GOT3 (cell line): ENCODE measurements at places on chromosomes 6 and 20.

- no peak for DNase-seq
Observed at GRCh38 chr6:150289454-150290071, 79.2 kb upstream of the IYD start.

GRCh38 chr20:36264426-36265246 is 28.4 kb downstream of the AAR2 start:
- no peak for DNase-seq

- DNase-seq: no peak
Observed at GRCh38 chr6:44250067-44250717, 3.3 kb downstream of the HSP90AB1 start.

GRCh38 chr20:38212806-38213606 is 47.5 kb downstream of the KIAA1755 start:
- no peak for DNase-seq

DNA sequence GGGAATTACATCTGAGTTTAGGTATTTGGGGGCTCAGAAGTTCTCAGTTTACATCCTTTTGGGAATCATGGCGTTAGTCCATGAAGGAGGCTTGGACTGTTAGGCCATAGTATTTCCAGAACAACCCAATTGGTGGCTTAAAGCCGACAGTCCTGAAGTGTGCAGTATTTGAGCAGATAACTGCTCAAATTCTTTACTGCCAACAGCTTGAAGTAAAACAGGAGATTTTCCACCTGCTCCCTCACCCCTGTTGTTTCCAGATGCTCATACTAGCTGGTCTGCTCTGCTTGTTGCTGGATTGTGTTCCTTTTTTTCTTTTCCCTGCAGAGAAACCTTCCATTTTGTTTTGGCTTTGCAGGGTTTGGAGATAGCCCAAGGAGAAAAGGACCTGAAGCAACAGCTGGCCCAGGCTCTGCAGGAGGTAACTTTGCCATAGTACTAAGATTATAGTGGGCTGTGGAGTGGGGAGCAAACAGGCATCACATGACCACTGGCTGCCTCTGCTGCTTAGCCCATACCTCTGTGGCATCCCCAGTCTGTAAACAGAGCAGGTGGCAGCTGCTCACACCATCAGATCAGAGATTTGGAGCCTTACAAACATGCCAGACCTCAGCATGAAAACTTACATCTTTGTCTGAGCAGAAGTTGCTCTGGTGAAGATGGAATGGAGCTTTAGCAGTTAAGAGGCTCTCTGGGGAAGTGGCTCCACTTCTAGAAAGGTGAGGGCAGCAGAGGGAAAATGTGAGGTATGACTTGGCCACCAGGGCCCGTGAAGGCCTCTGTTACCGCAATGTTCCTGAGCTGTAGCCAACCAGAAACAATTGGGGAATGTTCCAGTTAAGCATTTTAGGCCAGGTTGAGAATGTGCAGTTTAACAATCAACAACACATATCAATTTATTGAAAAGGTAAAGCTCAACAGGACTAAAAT is 17.6 kb downstream of the RNF8 start:
- no peak for DNase-seq

- DNase-seq: no peak
Observed at GRCh38 chr6:169534039-169534421, 167.8 kb downstream of the WDR27 start.
